Natural killer cell (primary cell): ENCODE measurements at places on chromosomes 4 and X.

GRCh38 chr4:121741751-121742150 is 23.2 kb downstream of the SMIM43 start:
- no peak for DNase-seq

- no peak for DNase-seq
Observed at GRCh38 chr4:53654300-53654758, 63.0 kb upstream of the LNX1 start.

DNA sequence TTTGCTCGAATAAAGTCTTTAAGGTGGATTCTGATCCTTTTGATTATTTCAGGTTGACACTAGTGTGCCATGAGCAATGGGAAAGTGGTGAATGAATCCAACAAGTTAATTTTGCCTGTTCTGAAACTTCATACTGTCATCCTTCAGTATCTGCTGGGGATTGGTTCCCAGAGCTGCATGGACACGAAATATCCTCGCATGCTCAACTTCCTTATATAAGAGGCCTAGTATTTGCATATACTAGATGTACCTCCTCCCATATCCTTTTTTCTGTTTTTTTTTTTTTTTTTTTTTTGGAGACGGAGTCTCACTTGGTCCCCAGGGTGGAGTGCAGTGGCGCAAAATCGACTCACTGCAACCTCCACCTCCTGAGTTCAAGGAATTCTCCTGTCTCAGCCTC is 23.0 kb upstream of the PDS5A start:
- DNase-seq, result no peak

- no peak for DNase-seq
Observed at GRCh38 chr4:115871596-115871995, 758.2 kb upstream of the NDST4 start.

- DNase-seq, result no peak
Observed at GRCh38 chr4:32876546-32876945, 2156.4 kb downstream of the PCDH7 start.
